Pons (tissue), 1 donor: ENCODE measurements at places on chromosomes 5 and 9.

- DNase-seq = no peak
Observed at GRCh38 chr5:123800640-123801039, 288.7 kb downstream of the CSNK1G3 start.

DNA sequence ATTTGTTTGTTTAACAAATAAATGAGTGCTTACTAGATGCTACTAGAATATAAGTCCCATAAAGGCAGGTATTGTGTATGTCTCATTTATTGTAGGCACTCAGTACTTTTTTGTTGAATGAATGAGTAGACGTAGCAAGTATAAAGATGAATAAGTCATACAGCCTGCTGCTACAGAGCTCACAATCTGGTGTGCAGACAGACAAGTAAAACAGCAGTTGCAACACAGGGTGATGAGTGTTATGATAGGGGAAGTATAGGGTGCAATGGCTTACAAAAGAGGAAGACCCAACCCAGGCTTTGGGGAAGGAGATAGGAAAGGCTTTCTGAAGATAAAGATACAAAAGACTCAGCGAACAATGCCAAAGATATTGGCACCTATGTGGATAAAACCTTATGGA is 47.7 kb downstream of the SH3RF2 start:
- peak; percentile 76 for DNase-seq

DNA sequence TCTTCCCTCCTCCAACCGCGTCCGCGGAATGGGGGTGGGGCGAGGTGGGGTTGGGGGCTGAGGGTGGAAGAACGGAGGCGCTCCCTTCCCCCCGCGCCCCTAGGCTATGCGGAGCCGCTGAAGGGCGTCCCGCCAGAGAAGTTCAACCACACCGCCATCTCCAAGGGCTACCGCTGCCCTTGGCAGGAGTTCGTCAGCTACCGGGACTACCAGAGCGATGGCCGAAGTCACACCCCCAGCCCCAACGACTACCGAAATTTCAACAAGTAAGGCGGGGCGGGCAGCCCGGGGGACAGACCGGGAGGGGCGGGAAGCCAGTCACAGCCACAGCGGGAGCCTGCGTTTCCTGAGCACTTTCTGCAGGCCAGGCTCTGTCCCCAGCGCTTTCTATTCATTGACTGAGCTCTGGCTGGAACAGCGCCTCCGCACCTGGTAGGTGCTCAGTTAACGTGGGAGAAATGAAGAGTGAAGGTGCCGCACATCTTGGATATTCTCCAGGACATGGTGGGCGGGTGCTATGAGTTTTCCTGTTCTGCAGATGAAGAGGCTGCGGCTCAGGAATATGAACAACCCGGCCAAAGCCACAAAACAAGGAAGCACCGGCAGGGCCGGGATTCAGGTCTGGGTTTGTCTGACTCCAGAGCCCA is 11.3 kb downstream of the MYOZ3 start:
- no peak for DNase-seq

DNA sequence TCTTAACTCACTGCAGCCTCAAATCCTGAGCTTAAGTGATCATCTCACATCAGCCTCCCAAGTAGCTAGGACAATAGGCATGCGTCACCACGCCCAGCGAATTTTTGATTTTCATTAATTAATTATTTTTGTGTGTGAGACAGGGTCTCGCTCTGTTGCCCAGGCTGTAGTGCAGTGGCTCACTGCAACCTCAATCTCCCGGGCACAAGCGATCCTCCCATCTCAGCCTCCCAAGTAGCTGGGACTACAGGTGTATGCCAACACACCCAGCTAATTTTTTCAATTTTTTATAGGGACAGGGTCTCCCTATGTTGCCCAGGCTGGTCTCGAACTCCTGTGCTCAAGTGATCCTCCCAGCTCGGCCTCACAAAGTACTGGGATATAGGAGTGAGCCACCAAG is 41.4 kb downstream of the UBAP1 start:
- DNase-seq = no peak

DNA sequence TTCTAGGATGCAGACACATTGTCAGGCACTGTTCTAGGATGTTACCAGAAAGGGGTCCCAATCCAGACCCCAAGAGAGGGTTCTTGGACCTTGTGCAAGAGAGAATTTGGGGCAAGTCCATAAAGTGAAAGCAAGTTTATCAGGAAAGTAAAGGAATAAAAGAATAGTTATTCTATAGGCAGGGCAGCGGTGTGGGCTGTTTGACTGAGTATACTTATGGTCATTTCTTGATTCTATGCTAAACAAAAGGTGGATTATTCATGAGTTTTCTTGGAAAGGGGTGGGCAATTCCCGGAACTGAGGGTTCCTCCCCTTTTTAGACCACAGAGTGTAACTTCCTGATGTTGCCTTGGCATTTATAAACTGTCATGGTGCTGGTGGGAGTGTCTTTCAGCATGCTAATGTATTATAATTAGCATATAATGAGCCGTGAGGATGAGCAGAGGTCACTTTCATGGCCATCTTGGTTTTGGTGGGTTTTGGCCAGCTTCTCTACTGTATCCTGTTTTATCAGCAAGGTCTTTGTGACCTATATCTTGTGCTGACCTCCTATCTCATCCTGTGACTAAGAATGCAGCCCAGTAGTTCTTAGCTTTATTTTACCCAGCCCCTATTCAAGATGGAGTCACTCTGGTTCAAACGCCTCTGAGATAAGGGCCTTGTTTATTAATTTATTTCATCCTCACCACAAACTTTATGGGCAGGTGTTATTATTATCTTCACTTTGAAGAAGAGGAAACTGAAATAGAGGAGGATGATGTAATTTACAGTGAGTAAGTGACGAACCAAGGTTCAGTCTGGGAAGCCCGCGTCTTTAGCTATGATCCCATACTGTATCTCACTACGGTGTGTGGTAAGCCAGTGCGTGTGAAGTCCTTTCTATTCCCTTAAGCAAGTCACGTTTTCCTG is 186.0 kb upstream of the KLF4 start:
- no peak for DNase-seq

GRCh38 chr9:132461971-132462370 is 52.0 kb downstream of the CFAP77 start:
- no peak for DNase-seq

- DNase-seq = no peak
Observed at GRCh38 chr9:36548454-36548853, 24.2 kb upstream of the MELK start.

GRCh38 chr5:94508461-94509148 is 109.8 kb downstream of the KIAA0825 start:
- DNase-seq = no peak

GRCh38 chr9:107175041-107175440 is 108.0 kb upstream of the RAD23B start:
- DNase-seq = no peak

DNA sequence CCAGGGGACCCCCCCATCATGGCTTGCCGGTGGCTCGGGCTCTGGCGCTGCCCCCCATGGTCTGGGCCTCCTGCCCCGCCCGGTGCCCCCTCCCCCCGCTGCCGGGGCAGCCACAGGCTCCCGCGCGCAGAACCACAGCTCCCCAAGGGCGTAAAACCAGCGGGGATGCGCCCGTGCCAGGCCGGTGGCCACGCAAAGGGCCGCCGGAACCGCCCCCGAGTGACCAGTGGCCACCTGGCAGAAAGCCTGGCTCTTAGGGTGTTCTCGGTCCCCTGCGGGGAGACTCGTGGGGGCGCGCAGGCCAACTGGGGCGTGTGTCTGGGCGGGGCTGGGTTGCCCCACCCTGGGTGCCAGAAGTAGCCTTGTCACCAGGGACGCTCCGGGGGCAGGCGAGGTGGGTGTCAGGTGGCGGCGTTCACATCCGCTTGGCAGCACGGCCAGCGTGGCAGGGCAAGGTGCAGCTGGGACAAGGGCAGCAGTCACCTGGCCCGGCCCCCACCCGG is 515 bp upstream of the AGPAT2 start:
- no peak for DNase-seq

DNA sequence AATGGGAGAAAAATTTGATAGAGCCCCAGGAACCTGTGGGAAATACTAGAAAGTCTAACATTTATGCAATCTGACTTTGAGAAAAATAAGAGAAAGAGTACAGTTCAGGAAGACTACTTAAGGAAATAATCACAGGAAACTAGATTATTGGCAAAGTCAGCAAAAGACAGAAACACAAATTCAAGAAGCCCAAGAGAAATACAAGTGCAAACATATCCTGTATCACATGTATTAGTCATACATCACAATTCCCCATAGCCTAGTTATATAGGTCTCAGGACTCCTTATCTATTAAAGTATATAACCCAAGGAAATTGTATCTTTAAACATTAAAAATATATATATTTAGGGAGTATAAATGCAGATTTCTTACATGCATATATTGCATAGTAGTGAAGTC is 100.8 kb downstream of the HOMER1 start:
- no peak for DNase-seq

DNA sequence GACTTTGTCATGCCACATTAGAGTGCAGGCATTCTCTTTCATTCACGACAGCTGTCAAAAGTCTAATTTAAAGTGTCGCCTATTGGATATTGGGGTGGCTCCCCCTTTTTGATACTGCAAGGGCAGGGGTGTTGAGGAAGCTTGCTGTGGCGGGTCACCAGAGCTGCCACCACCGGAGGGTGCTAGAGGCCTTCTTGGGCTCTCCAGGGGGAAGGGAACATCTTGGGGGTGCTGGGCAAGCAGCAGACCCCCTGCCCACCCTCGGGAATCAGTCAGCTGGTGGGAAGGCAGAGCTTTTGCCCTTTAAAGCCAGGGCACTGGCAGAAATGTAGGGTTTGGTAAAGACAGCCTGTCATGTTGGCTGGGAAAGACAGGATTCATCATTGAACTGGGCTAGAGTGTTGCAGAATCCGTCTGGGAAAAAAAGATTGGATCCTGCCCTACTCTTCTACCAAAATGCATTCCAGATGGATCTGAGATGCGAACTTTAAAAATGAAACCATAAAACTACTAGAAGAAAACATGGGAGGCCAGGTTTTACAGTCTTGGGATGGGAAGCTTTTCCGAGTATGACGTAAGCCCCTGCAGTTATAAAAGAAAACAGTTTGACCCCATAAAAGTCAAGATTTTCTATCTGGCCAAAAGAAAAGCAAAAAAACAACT is 22.3 kb downstream of the COL5A1 start:
- DNase-seq = no peak

- no peak for DNase-seq
Observed at GRCh38 chr5:37810311-37810710, 29.5 kb downstream of the GDNF start.

- DNase-seq = no peak
Observed at GRCh38 chr9:74872619-74873233, 15.0 kb downstream of the TRPM6 start.

DNA sequence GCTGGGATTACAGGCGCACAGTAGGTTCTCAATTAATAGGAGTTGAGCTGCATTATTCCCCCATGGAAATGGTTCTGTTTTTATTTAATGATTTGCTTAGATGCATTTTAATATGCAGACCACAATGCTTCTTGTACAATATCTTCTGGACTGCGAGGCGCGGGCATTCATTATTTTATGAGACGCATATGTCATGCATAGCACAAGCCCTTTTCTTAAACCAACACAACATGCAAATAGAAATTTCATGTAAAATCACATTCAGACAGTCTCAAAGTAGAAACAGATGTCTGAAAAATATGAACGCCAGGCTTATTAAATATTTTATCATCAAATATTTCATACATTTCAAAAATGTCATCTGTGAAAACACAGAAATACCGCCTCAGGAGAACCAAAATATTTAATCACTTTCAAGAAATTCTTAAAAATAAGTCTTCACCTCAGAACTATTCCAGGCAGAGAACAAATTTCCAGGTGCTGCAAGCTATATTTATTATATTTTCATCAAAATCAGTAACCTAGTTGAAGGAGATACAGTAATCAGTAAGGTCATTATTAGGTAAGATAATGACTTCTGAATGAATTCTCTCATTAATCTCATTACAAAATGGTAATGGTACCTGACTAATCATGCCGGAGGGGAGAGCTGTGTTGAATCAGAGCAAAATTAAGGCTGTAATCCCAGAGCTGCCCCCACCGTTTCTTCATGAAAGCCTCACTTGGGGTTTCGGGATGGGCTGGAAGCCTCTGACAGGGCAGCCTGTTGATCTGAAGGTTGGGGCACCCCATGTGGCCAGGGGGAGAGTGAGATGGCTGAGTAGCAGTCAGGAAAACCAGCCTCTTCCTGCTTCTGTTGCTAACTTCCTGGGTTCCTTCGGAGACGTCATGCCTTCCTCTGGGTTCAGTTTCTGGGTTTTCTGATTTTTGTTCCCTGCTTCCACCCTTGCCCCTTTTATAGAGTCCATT is 133.9 kb upstream of the ZNF618 start:
- DNase-seq = no peak

DNA sequence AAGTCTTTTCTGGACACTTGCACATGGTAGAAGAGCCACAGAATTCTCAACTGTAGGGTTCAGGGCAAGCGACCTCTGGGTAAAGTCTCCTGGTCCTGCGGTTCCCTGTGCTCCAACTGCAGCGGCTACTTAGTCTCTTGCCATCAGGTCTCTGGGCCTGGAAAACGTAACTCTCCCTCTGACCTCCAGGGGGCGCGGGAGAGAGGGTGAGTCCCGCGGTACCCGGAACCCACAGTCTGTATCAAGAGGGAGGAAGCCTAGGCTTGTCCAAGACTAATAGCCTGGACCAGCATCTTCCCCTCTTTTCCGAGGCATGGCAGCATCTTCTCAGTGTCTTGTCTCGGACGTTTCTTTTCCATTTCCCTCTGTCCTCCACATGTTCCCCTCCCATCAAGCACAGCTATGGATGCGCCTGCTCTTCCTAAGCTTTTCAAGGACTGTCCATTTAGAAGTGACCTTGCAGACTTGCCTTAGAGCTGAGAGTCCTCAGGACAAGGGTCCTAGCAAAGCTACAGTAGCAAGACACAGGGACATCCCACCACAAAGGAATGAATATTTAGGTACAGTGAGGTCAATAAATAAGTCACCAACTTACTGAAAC is 59.3 kb downstream of the FSTL4 start:
- DNase-seq = peak; percentile 39

DNA sequence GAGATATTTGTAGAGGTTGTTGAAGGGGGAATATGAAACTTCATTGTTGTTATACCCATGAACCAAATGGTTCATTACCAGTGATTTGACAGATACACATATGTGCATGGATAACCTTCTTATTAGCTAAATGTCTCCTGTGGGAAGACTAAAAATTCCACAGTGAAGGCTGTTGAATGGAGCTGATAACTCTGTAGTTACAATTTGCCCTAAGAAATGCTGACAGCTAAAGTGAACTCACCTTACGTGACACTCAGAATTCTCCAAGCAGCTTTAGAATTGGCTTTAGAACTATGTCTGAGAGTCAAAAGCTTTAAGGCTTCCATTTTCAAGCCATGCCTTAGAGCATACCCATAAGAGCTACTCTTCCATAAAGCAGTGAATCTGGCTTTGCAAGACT is 276.9 kb downstream of the PRELID2 start:
- no peak for DNase-seq

DNA sequence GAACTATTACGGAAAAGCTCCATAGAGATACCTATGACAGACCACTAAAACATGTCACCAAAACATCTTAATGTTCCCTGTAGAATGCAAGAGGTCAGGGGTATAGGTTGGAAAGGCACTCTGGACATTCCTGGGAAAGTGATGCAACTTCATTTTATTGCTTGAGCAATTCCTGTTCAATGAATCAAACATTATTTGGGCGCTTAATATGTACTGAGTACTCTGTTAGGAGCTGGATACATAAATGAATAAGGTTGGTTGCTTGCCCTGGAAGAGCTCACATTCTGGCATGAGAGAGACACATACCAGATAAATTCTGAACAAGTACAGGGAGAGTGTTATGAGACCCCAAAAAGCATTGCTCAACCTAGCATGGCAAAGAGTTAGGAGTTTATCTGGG is 408.9 kb upstream of the DMAC1 start:
- no peak for DNase-seq
